ENCODE measurements at places on chromosomes 1 and 21.

GRCh38 chr21:36656138-36656537 lies 42.8 kb upstream of the SIM2 start:
- no peak for DNase-seq

- no peak for DNase-seq
Measured at GRCh38 chr1:35442734-35443133, 114.5 kb downstream of the KIAA0319L start.

GRCh38 chr1:54157401-54157800 lies 4.6 kb upstream of the CDCP2 start:
- no peak for DNase-seq

DNA sequence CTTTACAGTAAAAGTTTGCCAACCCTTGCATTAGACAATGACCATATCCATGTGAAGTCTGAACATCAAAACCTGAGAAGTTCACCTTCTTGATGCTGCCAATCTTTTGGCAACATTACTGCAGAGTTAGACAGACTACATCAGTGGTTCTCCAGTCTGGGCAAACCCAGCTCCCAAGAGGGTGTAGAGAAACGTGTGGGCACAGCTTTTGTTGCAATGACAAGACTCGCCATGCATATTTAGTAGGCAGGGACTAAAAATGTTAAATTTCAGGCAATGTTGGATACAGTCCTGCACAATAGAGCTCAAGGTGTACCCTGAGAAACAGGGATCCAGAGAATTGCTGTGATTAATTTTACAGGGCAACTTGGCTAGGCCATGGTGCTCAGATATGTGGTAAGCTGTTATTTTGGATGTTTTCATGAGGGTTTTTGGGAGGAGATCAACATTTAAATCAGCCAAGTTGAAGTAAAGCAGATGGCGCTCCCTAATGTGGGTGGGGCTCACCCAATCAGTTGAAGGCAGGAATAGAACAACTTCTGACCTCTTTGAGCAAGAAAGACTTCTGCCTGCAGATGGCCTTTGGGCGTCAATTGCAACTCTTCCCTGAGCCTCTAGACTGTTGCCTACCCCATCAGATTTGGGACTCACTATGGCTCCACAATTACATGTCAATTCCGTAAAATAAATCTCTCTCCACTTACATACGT lies 37.6 kb upstream of the CLDN14 start:
- no peak for DNase-seq

DNA sequence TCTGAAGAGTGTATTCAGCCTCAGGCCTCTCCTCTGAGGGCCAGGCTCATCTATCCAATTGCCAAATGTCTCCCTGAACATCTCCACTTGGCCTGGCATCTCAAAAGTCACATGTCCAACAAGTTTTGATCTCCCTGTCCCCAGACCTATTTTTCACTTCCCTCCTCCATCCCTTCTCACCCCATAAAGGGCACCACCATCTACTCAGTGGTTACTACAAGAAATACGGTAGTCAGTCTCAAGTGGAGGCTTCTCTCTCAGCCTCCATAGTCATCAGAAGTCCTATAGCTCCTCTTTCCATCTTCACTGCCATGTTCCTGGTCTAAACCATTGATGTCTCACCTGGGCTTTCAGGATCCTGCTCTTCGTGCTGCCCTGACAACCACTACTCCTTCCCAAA lies 82.5 kb upstream of the EDN2 start:
- no peak for DNase-seq

All from effector CD4-positive, alpha-beta T cell (primary cell).